ACHN (cell line): ENCODE measurements at places on chromosomes 5 and 9.

DNA sequence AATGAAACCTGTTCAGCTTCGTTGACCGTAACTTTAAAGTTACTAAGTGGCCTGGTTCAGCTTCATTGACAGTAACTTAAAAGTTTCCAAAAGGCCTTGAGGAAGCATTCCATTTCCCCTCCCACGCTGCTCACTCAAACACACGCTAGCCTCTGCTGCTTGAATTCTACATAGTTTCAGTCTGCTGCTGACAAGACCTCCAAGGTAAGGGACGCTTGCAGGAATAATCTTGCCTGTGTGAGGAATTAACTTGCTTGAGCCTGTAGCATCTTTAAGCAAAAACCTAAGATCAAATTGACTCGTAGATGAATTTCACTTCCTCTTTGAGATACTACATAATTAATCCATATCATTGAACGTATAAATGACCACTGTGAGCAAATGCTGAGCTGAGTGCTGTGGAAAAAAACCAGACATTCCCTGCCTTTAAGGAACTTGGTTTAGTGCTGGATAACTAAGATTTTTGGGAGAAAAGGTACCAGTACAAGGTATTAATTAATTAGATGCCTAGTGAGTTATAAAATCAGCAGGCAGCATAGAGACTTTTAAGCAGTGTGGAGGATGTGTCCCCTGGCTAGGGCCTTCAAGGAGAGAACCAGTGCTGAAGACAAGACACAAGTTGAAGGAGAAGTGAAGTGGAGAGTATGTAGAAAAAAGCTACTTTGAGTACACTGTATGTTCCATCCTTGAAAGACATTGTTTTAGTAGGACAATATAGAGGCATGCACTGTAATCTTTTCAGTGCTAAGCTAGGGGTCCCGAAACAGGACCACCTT is 39.2 kb downstream of the GRAMD2B start:
- DNase-seq, result no peak

DNA sequence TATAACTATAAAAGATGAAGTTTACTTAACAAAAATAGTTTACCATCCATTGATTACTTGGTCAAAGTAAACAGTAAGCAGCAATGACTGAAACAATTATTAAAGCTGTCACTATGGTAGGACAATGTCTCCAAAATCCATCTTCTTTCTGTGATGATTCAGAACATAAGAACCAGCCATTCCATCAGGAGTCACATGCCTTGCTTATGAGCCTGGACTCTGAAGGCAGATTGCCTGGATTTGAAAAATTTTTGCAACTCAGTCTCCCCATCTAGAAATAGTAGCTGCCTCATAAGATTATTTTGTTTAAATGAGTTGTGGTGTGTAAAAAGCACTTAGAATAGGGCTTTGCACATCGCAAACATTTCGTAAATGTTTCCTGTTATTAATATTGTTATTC is 136.2 kb downstream of the LIFR start:
- DNase-seq, result no peak

DNA sequence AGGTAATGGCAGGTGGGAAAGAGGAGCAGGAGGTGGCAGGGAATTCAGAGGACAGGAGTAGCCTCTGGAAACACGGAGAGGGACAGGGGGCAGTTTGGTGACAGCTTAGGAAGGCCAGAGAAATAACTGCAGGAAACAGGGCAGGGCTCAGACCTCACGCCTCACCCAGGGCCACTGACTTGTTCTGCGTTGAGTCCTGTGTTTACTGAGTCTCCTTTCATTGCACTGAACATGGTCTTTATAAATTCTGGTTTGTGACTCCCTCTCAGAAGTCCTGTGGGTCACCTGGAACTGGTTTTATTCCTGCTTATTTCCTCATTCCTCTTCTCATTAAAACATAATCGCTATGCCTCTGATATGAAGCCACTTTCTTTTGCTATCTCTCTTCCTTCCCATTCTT is 55.2 kb upstream of the ZNF622 start:
- DNase-seq, result no peak

GRCh38 chr9:135078361-135078821 is 9.1 kb upstream of the OLFM1 start:
- DNase-seq, result no peak

GRCh38 chr5:121029536-121030245 is 565.6 kb downstream of the PRR16 start:
- no peak for DNase-seq

DNA sequence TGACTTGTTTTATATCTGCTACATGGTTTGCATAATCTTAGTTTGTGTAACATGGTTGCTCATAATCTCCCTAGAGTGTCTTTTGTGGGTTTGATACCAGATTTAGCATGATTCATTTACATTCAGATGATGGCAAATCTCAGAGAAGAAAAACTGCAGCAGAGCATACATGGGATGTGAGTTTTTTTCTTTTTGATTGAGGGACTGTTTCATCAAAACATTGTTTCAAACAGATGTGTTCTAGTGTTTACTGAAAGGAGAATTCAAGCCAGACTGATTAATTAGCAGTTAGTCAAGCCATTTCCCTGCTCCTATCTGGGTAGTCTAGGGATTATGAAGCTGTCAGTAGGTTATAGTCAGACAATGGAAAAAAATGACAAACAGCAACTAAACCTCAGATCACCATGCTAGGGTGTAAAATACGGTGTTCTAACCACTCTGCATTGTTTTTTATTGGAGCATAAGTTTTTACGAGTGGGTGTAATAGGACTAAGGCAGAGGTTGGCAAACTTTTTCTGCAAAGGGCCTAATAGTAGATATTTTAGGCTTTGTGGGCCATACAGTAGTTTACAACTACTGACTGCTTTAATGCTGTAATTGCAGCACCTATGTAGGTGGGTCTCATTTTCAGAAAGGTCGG is 10.5 kb upstream of the GDNF start:
- DNase-seq, result no peak

GRCh38 chr5:108950276-108950675 is 202.6 kb downstream of the FER start:
- DNase-seq, result no peak
